ENCODE measurements at places on chromosomes 7 and 10.

DNA sequence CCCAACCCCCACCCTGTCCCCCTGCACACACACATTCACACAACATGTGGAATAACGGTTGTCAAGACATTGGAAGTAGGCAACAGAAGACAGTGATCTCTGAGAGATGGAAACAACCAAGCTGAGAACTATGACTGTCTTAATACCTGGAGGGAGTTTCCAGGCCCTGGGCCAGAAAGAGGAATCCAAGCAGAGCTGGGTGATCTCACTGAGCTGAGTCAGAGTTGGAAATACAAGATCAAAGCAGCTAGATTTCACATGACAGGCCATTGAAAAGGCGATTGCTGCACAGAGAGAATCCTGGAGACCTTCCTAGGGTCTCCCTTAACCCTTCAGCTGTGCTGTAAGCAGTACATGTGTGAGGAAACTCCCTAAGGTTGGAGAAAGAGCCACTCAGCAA lies 165.8 kb upstream of the PRSS1 start:
- DNase-seq, result peak; percentile 8

GRCh38 chr10:3192856-3193635 lies 20.5 kb upstream of the PITRM1 start:
- DNase-seq, result peak; percentile 19

- DNase-seq, result no peak
Observed at GRCh38 chr7:97011536-97012364, 6.4 kb downstream of the DLX6 start.

- DNase-seq, result no peak
Observed at GRCh38 chr10:101922846-101923245, 79.2 kb upstream of the KCNIP2 start.

GRCh38 chr10:89944138-89944537 lies 242.7 kb downstream of the KIF20B start:
- no peak for DNase-seq

GRCh38 chr7:115911465-115911864 lies 119.1 kb downstream of the TFEC start:
- DNase-seq, result no peak

- no peak for DNase-seq
Observed at GRCh38 chr7:157712666-157713235, 375.9 kb downstream of the DNAJB6 start.
